Caki2 (cell line): ENCODE measurements at places on chromosomes 11 and 22.

DNA sequence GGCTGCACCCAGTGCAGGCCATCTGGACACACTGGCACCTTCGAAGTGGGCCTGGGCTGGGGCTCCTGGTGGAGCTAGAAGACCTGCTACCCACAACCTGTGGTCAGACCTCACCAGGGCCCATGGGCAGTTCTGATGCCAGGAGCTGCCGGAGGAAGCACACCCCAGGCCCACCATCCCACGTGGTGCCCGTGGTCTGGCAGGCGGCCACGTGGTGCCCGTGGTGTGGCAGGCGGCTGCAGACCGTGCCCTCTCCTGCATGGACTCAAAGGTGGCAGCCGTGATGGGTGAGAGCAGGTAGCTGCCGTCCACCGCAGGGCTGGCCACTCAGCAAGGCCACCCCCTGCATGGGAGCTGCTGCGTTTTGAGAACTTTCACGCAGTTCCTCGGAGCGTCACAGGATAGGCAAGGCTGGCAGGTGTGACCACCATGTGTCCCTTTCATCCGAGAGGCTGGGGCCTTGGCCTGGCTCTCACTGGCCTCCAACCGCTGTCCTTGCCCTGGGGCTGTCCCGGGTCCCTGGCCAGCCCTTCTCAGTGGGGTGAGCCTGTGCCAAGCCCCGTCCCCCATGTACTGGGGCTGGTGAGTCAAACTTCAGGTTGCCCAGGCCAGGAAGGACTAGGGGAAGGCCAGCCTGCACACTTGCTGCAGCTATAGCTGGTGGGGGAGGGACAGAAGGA, 3.9 kb upstream of the IL17REL start:
- no peak for DNase-seq

DNA sequence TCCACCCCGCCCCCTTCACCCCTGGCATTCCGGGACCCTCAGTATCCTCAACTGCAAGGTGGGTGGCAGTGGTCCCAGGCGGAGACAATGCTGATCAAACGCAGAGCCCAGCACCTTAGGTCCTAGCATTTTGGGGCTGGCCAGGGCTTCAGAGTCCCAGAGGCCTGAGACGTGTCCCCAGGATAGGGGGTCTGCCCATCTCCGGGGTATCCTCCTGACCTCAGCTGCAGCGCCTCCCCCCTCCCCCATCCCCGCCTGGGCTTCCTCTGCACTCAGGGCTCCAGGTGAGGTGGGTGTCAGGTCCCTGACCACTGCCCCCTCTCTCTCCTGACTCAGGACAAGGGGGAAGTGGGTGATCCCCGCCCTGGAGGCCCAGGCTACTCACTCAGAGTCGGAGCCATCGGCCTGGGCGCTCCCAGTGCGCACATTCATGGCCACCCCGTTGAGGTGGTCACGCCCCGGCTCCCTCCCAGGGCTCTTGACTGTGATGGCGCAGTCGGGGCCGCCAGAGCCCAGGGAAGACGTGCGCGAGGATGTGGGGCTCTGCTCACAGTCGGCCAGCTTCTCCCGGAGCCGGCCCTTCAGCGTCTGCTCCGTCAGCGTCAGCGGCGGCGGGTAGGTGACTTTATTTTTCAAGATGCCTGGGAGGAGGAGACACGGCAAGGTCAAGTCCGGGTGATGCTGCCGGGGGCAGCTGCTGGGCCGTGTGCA, 28.3 kb downstream of the TRMU start:
- no peak for DNase-seq

DNA sequence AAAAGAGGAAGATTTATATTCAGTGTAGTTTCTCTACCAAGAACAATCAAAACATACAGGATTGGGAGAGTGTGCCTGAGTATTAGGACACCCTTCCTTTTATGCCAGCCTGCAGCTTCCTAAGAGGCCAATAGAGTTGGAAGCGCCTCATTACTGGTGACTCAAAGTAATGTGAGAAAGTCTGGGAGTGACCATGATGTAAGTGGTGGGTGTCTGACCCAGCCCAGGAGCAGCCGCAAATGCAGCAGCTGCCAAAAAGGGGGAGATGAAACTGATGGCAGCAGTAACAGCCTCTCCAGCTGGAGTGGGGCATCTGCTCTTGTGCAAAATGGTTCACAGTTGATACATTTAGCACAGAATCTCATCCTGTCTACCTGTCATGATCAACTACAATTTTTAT, 62.0 kb downstream of the ZNF280B start:
- no peak for DNase-seq

DNA sequence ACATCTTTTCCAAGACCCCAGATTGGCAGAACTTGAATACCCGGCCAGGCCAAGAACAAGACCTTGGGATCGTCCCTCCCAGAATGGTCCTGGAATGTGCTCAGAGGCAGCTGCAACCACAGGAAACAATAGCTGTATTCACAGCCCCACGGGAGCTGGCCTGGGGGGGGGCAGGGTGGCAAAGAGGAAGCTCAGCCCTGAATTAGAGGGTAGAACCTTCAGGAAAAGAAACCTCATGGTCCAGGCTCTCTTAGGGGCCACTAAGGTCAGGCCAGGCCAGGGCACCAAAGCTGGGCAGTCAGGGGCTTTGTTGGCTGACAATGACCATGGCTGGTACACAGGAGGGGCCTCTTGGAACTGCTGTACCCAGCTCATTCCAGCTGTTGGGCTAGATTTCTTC, 17.3 kb downstream of the RPL27A start:
- no peak for DNase-seq
